ENCODE measurements at places on chromosomes 5 and 9. TPM values are rescaled to one million over a fixed set of nuclear protein-coding genes. Genes with fewer than 3 reads are reported as not detected.

DNA sequence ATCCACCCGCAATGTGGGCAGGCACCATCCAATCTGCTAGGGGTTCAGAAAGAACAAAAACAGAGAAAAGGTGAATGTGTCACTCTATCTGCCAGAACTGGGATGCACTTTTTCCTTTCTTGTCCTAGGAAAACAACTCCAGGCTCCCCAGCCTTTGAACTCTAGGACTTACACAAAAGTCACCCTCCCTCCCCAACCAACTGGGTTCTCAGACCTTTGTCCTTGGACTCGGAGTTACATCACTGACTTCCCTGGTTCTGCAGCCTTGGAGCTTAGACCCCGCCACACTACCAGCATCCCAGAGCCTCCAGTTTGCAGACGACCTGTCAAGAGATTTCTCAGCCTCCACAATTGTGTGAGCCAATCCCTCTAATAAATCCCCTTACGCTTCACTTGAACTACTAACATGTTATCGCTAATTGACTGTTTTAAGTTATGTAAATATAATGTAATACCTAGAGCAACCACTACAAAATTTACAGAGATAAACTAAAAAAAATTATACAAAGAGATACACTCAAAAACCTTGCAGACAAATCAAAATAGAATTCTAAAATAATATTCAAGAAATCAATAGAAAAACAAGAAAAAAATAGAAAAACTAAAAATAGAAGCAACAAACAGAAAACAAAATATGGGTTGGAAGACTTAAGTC lies 5.3 kb upstream of the UBLCP1 start:
- DNase-seq: no peak

DNA sequence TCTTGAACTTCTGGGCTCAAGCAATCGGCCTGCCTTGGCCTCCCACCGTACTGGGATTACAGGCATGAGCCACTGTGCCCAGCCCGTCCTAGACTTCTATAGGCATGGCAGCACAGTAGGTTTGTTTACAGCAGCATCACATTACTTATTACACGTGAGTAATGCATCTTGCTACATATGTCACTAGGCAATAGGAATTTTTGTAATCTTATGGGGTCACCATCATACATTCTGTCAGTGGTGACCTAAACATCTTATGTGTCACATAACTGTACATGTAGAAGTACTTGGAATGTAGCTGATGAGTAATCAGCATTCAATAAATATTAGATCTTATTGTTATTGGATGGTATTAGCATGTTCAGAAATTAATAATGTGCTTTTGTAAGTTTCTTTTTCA lies 22.9 kb upstream of the ABCA1 start:
- DNase-seq: no peak

DNA sequence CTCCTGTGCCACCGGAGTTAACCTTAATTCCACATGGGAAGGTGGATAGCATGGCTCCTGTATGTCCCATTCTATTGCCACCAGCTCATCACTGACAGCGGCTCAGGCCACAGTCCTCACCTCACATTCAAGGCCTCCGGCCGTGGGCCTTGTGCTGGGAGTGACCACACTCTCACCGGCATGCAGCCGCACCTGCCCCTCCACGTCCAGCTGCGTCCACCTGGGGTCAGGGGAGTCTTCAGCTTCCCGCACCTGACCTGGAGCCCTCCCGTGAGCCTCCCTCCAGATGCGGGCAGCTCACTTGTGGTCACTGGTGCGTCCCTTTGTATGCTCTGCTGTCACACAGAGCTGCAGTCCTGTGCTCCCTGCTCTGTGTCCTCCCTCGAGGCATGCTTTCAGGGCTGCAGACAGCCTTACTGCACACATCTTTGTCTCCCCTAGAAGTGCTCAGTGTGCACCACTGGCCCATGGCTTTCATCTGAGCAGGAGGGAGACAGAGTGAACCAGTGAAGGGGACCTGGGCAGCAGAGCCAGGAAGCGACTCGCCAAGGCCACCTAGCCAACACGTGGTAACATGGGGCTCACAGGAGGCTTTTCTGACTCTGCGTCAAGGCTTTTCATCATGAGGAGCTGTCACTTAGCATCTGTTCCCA lies 210.1 kb downstream of the ERCC6L2 start:
- DNase-seq: no peak

- no peak for DNase-seq
Observed at GRCh38 chr5:40098313-40098712, 581.4 kb upstream of the PTGER4 start.

GRCh38 chr5:67095346-67096171 lies 101.0 kb downstream of the CD180 start:
- DNase-seq: peak; percentile 92

GRCh38 chr9:77440057-77440456 lies 208.1 kb downstream of the GNA14 start:
- peak; percentile 42 for DNase-seq

DNA sequence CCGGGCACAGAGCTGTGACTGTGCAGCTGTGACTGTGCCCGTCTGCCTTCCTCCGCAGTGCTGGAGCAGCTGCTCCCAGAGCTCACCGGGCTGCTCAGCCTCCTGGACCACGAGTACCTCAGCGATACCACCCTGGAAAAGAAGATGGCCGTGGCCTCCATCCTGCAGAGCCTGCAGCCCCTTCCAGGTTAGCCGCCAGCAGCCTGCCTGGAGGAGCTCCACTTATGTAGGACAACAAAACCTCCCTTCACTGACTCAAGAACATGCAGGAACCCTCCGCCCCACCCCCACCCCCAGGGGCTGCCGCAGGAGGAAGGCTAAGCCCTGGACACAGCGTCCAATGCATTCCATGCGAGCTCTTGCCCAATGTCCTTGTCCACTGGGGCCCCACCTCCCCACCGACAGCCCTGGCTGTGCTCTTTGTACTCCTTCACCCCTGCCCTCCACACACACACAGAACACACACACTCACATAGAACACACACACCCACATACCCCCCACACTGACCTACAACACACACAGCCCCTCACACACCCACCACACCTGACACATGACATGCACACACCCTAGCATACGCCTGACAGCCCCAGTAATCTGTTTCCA lies 27.9 kb downstream of the AFAP1L1 start:
- DNase-seq: no peak

GRCh38 chr9:75197561-75197960 lies 109.2 kb downstream of the OSTF1 start:
- DNase-seq: no peak

DNA sequence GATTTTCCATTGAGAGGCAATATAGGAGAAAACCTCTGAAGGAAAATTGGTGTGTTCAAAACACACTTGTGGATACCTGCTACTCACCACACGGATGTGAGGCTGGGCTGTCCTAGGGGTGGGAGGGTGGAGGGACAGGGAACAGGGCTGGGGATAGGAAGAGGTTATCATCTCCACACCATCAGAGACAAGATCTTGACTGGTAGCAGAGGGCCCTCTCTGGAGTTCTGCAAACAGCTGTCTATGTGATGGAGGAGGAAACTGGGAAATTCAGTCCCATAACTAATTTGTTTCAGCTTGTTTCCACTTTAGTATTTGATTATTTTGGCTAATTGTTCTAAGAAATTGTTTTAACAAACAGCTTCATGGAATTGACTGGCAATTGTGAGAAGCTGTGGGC lies 91.6 kb upstream of the FSTL4 start:
- no peak for DNase-seq

- DNase-seq: no peak
Observed at GRCh38 chr9:17963498-17963897, 384.6 kb downstream of the SH3GL2 start.

Gene PKN3
- polyA plus RNA-seq: 8.6 TPM

Gene SLC1A3
- 3.4 TPM for polyA plus RNA-seq

Gene PRDM9
- polyA plus RNA-seq: not detected

Data from lung (tissue), 17 donors.